ENCODE measurements at places on chromosomes 7 and 10. TPM values are rescaled to one million over a fixed set of nuclear protein-coding genes. Genes with fewer than 3 reads are reported as not detected.

Gene CALHM1
- total RNA-seq, result not detected

DNA sequence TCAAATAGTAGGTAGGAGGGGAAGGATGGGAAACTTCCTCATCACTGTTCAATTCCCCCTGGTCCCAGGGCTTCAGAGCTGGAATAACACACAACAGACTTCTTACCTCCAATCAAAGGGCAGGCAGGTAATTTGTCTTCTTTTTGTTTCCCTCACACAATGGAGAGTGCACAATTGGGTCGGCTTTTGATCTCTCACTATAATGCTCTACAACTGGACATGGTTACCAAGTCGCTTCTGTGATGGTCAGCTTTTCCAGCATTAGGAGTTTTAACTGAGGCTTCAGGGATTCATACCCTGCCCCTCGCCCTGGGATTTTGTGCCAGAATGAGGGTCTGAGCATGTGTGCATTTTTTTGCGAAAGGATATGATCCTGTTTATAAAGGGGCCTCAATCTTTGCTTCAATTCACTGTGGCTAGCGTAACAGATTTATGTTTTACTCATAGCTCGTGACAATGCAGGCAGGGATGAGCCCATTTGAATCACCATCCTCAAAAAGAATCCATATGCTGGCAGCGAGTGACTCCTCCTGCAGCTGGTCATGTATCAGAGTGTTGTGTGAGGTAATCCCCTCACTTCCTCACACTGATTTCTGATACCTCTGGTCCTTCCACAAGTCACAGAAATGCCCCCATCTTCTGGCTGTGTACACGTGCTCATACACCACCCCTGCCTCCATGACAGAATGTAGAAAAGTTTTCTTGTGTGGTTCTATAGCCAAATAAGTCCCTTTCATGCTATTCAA, 189.6 kb downstream of the CTTNBP2 start:
- H3K36me3 ChIP-seq, result no peaks in the 10 kb centered on the region
- no peak for DNase-seq
- no peaks in the 10 kb centered on the region for H3K27me3 ChIP-seq
- no peak overlapping the region for H3K27ac ChIP-seq
- no peak overlapping the region for H3K4me3 ChIP-seq

DNA sequence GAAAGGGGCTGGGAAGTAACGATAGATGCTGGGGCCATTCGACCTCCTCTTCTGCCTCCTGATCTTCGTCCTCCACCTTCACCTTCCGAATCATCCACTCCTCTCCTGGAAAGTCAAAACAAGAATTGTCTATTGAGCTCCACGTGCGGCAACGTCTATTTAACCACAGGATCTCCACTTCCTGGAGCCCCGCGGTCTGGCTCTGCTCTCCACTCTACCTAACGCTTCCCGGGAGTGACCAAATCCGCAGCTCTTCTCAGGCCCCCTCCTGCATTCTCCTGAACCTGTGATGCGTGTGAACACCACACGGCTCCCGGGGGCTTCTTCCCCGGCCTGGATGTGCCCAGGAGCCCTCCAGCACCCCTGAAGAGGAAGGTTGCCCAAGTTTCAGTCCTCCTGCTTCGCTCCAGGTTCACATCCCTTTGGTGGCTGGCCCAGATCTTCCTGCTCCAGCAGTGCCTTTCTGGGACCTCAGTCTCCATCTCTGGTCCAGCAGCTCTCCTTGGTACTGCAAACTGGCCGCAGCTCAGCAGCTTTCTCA, 7.2 kb downstream of the ZNF467 start:
- no peak overlapping the region for H3K4me3 ChIP-seq
- no peak overlapping the region for H3K27ac ChIP-seq
- H3K27me3 ChIP-seq, result no peaks in the 10 kb centered on the region
- H3K36me3 ChIP-seq, result peaks cover 68% of the 10 kb centered on the region
- DNase-seq, result no peak

GRCh38 chr7:115965236-115965635, 65.3 kb downstream of the TFEC start:
- H3K4me1 ChIP-seq, result no peaks in the 10 kb centered on the region
- DNase-seq, result no peak
- no peak overlapping the region for H3K4me3 ChIP-seq
- H3K36me3 ChIP-seq, result no peaks in the 10 kb centered on the region
- no peaks in the 10 kb centered on the region for H3K27me3 ChIP-seq

DNA sequence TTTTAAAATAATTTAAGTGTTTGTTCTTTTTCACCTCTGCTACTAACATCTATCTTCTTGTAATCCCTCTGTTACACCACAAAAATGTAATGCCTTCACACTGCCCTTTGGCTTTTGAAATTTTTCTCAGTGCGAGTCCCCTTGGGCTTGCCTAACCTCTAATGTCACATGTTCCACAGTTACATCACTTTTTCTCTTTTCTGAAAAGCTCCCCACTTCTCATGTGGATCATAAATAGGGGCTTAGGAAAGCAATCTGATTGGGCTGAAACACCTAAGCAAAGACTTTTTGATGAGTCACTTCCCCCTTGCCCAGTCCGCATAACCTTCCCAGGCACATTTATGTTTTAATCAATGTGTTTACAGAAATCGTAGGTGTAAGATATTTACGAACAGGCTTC, 288.2 kb downstream of the IPMK start:
- H3K27ac ChIP-seq, result no peak overlapping the region
- DNase-seq, result no peak
- H3K4me3 ChIP-seq, result no peak overlapping the region
- H3K36me3 ChIP-seq, result no peaks in the 10 kb centered on the region
- no peaks in the 10 kb centered on the region for H3K4me1 ChIP-seq
- H3K27me3 ChIP-seq, result no peaks in the 10 kb centered on the region

DNA sequence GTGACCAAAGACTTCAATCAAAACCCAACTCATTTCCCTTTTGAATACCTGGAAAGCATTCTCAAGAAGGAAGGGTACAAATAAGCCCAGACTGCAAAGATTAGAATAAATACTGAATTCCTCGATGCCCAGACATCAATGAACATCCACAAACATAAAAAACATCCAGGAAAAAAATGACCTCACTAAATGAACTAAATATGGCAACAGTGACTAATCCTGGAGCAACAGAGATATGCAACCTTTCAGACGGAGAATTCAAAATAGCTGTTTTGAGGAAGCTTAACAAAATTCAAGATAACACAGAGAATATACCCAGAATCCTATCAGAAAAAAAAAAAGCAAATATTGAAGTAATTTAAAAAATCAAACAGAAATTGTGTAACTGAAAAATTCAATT, 43.2 kb downstream of the PCLO start:
- H3K4me1 ChIP-seq, result no peaks in the 10 kb centered on the region
- H3K27ac ChIP-seq, result no peak overlapping the region
- no peaks in the 10 kb centered on the region for H3K36me3 ChIP-seq
- no peak overlapping the region for H3K4me3 ChIP-seq

DNA sequence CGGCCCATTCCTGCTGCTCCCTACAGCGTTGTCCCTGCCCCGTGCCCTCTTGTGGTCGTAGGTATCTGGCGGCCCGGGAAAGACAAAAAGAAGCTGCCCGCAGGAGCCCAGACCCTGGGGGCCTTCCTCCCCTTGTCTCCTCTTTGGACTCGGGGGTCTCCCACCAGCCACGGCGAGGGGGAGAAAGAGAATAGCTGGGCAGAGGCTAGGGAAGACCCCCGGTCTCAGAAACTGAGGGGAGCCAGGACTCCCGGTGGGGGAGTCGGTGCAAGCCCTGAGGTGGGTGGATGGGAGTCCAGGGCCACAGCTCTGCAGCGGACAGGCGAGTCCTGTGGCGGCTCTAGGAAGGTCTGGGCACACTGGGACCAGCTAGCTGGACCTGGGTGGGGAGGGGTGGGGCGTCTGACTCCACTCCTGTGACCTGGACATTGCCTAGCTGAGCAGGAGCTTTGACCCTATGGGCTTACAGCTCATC, 1.3 kb upstream of the SH2D4B start:
- peaks cover 19% of the 10 kb centered on the region for H3K4me1 ChIP-seq
- H3K27ac ChIP-seq, result no peak overlapping the region
- no peaks in the 10 kb centered on the region for H3K27me3 ChIP-seq
- H3K36me3 ChIP-seq, result no peaks in the 10 kb centered on the region

- H3K36me3 ChIP-seq, result no peaks in the 10 kb centered on the region
- DNase-seq, result no peak
- H3K27ac ChIP-seq, result no peak overlapping the region
Measured at GRCh38 chr7:76057813-76058145, 9.9 kb downstream of the MDH2 start.

DNA sequence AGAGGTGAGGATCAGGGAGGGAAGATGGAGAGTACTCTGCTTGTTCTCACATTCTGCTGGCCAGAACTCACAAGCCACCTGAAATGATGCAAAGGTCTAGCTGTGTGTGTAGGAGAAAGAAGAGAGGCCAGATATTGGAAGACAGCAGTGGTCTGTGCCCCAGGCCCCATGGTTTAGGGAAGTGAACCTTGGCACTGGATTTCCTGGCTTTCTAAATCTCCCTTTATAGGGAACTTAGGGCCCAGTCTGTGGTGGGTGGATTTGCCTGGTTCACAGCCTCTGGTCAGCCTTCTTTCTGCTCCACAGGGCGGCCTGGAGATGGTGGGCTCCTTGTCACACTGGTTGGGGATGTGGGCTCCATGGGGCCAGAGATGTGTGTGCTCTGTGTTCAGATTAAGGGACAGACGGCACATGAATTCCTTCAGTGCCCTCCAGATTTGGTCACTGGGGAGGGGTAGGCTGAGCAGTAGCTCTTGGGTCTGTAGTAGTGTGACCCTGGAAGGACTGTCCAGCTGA, 9.5 kb upstream of the SH2D4B start:
- no peak overlapping the region for H3K27ac ChIP-seq
- no peaks in the 10 kb centered on the region for H3K4me1 ChIP-seq
- H3K36me3 ChIP-seq, result no peaks in the 10 kb centered on the region
- H3K27me3 ChIP-seq, result no peaks in the 10 kb centered on the region
- no peak overlapping the region for H3K4me3 ChIP-seq
- no peak for DNase-seq

Measured in left lung (tissue), 14 donors.